SK-N-DZ (cell line): ENCODE measurements at places on chromosomes 11 and 22.

DNA sequence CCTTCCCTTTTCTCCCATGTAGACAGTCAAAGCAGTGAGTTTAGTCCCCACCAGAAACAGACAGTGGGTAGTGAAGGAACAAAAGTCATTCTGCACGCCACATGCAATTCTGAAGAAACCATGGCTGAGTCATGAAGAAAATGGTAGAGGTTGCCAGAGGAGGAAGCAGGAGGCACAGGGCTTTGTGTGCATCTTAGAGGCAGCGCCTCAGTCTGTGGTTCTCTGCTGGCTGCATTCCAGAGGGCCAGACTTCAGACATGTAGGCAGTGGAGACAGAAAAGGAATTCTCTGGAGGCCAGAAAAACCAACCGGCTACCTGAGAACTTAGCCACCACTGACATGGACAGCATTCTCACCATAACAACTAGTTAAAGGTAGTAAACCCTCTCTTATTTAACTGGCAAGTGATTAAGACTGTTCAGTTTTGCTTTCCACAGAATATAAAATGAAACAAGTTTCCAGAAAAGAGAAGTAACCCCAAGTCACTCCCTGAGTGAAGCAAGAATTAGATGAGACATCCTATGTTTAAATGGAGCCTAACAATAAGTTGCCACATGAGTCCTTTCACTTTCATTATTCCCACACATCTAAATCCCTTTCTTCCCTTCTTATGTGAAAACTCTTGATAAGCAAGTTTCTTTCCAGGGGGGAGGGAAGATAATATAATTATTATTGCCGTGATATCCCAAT is 556.1 kb downstream of the SOX6 start:
- no peak for DNase-seq

DNA sequence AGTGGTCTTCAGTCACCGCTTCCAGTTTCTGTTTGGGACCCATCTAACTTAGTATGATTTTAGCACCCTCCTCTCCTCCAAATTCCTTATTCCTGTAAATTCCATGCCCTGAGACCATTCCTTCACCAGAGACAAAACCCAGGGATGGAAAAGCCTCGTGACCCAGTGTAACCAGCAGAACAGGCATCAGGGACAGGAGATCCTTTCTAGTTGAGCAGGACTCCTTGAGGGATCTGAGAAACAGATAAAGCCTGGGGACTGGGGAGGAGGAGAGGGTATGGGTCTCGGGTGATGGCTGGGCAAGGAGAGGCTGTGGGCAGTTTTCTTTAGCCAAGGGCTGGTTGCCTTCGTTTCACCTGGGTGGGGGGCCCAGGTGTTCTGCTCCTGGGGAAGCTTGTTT is 40.9 kb downstream of the TEAD1 start:
- DNase-seq: no peak

GRCh38 chr22:41565403-41566054 is 4.7 kb downstream of the CSDC2 start:
- peak; percentile 34 for DNase-seq

GRCh38 chr11:117444256-117444655 is 116.6 kb downstream of the CEP164 start:
- DNase-seq: peak; percentile 74

- DNase-seq: no peak
Observed at GRCh38 chr11:61534025-61534932, 25.7 kb downstream of the LRRC10B start.

- DNase-seq: no peak
Observed at GRCh38 chr11:102964867-102965266, 9.3 kb upstream of the MMP13 start.

DNA sequence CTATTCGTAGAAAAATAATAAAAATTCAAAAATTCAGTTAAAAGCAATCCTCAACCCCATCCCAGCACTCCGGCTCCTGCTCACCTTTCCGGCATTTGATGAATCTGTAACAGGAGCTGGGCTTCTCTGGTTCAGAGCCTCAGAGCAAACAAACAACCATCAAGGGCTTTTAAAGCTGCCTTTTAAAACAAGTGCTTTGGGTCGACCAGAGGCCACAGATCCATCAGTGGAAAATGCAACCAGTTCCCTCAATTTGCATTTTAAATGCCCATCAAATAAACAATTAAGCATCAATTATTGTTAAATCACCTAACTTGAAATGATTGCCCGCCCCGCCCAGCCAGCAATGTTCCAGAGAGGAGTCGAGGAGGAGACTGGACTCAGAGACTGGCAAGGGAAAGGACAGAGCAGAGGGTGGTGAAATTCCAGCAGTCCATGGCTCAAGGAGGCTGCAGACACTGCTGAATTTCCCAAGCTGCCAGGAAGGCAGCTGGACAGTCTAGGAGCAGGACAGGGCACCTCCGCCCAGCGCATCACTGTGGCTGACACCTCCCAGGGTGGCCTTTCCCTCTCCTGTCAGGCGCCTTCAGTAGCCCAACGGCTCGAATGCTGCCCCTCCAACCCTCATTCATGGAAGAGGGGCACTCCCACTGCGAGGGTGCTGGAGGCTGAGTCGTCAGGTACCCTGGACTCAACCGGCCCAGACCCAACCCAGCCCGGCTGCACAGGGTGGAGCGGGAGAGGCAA is 7.5 kb downstream of the FXYD6 start:
- no peak for DNase-seq

GRCh38 chr11:118106789-118107335 is 20.1 kb upstream of the SMIM35 start:
- no peak for DNase-seq

DNA sequence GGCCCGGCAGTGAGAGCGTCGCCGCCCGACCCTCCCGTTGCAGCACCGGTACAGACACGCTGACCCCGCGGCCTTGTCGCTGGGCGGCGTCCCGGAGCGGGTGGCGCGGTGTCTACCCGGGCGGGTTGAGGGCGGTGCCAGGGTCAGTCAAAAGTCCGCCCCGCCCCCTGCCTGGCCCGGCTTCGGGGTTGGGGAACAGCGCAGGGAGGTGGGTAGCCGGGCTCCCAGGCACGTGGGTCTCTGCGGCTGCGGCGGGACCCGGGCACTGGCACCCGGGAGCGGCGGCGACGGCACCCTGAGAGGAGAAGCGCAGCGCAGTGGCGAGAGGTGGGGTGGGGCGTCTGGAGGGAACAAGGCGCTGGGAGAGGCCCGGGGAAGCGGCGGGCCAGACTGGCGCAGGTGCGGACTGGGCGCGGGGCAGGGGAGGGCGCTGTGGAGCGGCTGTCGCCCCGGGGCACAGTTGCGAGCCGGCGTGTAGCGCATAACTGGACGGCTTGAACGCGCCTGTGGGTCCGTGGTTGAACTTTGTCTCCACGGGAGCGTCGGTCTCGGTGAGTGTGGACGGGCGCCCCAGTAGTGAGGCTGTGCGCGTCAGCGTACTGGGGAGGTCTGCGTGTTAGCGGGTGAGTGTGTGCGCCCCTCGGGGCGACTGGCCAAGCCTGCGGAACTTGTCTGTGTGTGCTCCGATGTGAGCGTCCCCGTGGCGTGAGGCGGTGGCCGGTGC is at the start of gene P2RY2:
TSS of gene P2RY2 (plus strand) at position 176 of the 724 bp plus-strand sequence. CDS start 15,879 bp downstream, outside the sequence.
- DNase-seq: no peak

DNA sequence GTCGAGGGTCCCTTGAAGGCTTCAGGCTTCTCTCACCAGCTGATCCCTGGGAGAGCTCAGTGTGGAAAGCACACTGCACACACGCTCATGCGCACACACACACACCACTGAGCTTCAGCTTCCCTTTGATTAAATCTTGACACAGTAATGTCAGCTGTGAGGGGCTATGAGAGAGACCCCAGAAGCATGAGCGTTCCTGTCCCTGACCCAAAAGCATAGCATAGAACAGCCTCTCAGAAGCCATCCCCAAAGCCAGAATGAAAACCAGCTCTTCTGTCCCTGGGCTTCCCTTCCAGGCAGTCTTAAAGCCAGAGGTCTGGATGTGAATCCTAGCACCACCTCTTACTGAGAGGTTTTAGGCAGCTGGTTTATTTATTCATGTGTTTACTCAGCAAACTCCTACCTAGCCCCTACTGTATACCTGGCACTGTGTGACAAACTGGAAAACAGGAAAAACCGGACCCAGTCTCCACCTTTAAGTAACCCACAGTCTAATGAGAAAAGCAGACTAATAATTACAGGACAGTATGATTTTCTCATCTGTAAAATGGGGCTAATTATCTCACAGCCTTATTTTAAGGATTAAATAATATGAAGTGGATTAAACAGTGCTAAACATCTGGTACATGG is 15.9 kb downstream of the GALNT18 start:
- no peak for DNase-seq

DNA sequence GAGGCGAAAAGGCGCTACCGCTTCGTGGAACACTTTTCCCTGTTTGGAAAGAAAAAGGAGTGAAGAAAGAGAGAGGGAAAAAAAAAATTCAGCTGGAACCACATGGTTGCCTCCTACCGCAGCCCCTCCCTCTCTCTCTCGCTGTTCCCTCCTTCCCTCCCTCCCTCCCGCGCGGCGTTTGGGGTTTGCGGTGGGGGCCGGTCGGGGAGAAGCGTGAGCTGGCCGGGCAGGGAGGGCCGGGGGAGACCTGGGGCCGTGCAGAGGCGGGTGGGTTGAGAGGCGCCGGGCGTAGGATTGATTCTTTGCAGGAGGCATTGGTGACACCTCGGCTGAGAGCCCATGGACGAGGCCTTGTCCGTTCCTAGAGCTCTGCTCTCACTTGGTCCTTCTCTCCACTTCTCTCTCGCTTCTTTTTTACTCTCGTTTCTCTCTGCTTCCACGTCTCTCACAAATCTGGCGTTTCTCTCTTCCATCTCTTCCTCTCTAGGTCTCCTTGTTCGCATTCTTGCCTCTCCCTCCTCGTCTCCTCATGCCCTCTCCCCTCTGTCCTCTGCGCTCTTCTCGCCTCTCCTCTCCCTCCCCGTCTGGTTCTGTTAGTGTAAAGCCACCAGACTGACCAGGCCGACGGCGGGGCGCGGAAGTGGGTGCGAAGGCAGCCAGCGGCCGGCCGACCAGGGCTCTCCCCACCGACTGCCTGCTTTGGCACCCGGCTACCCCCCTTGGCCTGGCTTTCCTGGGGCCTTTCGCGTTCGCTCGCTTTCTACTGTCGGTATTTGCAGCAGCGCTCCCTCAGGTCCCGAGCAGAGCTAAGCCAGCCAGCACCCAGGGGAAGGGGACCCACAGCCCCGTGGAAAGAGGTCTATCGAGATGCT is at the start of gene CLMP:
TSS of gene CLMP (minus strand) at position 61 of the 872 bp plus-strand sequence. CDS start 308 bp downstream, outside the sequence.
- no peak for DNase-seq

GRCh38 chr22:45807156-45807915 is 135.7 kb downstream of the ATXN10 start:
- no peak for DNase-seq

DNA sequence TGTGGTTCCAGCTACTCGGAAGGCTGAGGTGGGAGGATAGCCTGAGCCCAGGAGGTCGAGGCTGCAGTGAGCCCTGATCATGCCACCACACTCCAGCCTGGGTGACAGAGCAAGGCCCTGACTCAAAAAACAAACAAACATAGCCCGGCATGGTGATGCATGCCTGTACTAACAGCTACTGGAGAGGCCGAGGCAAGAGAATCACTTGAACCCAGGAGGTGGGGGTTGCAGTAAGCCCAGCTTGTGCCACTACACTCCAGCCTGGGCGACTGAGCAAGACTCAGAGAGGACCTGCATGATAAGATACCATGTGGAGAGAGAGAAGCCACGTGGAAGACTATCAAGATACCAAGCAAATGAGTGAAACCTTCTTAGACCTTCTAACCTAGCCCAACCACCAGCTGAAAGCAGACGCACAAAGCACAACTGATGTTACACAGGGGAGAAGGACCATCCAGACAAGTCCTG is 36.1 kb downstream of the AMBRA1 start:
- DNase-seq: no peak

DNA sequence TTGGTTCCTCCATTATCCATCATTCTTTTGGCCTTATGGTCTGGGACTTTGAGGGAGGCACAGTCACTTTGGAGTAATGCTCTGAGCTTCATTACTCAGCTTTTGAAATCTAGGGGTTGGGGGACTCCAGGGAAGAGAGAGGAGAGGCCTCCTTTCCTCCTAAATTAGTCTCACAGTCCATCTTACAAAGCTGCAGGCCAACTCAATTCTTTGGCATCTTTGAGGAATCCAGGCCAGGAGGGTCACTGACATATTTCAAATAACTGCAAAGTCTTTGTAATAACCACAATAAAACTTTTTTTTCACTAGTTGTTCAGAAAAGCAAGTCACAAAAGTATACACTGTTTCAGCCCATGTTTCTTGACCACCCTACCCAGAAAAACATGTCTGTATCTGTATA is 73.3 kb upstream of the FAR1 start:
- no peak for DNase-seq

DNA sequence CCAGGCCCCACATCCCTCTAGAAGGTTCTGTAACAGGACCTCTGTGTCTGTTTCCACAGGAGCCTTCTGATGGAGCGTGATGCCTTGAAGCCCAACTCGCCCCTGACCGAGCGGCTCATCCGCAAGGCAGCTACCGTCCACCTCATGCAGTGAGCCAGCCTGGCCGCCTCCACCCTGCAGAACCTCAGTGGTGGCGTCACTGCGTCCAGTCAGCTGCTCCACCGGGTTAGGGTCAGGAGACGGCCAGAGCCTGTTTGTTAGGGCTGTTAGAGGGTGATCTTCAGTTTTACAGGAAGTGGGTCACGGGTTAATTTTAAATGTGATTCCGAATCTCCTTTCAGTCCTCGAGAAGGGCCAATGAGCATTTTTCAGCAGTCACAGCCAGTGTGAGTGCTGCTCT is 3.9 kb upstream of the GTSE1 start:
- no peak for DNase-seq

DNA sequence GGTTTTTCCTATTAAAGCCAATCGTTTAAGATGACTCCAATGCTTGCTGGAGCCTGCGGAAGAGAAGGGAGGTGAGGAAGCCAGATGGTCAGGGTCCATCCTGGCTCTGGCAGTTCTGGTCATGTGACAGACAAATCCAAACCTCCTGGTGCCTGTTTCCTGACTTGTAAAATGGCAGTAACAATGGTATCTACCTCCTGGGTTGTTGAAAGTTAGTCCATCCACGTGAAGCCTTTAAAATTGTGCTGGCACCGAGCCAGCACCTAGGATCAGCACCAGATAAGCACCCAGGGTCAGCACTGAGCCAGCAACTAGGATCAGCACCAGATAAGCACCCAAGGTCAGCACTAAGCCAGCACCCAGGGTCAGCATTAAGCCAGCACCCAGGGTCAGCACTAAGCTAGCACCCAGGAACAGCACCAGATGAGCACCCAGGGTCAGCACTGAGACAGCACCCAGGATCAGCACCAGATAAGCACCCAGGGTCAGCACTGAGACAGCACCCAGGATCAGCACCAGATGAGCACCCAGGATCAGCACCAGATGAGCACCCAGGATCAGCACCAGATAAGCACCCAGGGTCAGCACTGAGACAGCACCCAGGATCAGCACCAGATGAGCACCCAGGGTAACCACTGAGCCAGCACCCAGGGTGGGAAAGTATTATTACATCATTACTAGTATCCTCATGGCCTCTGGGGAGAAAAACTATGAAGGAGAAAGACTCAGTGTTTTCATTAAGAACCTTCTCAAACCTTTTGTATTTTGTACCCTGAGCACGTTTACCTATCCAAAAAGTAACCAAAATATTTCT is 17.2 kb downstream of the KIAA0930 start:
- no peak for DNase-seq
